ENCODE measurements at places on chromosomes 3 and 15. TPM values are rescaled to one million over a fixed set of nuclear protein-coding genes. Genes with fewer than 3 reads are reported as not detected.

- no peak for DNase-seq
- H3K4me3 ChIP-seq, result no peak overlapping the region
- H3K4me1 ChIP-seq, result peaks cover 25% of the 10 kb centered on the region
- H3K36me3 ChIP-seq, result no peaks in the 10 kb centered on the region
- H3K27me3 ChIP-seq, result peaks cover 2% of the 10 kb centered on the region
Observed at GRCh38 chr3:196947136-196947859, 5.0 kb upstream of the NCBP2 start.

DNA sequence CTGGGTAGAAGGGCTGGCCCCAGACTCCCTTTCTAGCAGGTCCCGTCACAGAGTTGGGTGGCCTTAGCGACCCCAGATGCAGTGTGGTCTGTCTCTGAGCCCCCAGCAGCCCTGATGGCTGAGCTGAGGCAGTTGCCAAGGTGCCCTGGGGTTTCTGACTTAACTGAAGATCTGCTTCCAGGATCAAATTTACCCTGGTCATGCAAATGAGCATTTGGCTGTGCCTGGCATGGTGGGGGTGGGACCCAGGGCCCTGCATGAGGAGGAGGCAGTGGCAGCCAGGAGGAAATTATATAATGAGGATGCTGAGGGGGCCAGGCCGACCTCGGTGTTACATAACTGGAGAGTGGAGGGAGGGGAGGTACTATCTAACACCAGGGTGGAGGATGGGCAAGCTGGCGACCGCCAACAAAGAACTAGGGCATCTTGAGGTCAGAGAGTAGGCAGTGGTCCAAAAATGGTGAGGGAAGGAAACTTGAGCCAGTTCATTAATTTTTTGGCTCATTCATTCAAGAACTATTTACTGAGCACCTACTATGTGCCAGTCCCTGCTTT is 16.4 kb downstream of the PLEKHO2 start:
- H3K36me3 ChIP-seq, result no peaks in the 10 kb centered on the region
- peaks cover 72% of the 10 kb centered on the region for H3K4me1 ChIP-seq
- peak overlapping the region; percentile 63 for H3K4me3 ChIP-seq
- peaks cover 3% of the 10 kb centered on the region for H3K27me3 ChIP-seq
- H3K27ac ChIP-seq, result peak overlapping the region; percentile 91
- peak; percentile 66 for DNase-seq

GRCh38 chr15:89379818-89380217 is 45.2 kb upstream of the POLG start:
- peaks cover 14% of the 10 kb centered on the region for H3K4me1 ChIP-seq
- H3K27me3 ChIP-seq, result peaks cover 25% of the 10 kb centered on the region
- no peak for DNase-seq

ANKUB1 gene
- not detected for polyA plus RNA-seq

GRCh38 chr3:10438902-10439610 is 66.3 kb downstream of the ATP2B2 start:
- H3K4me1 ChIP-seq, result peaks cover 16% of the 10 kb centered on the region
- H3K27ac ChIP-seq, result no peak overlapping the region
- H3K27me3 ChIP-seq, result no peaks in the 10 kb centered on the region

All from immature natural killer cell (primary cell).